Stimulated activated CD8-positive, alpha-beta memory T cell treated with anti-CD3 and anti-CD28 coated beads, Interleukin-15, amount 100 ng/mL, for 48 hours (primary cell): ENCODE measurements at places on chromosomes 12 and 14.

DNA sequence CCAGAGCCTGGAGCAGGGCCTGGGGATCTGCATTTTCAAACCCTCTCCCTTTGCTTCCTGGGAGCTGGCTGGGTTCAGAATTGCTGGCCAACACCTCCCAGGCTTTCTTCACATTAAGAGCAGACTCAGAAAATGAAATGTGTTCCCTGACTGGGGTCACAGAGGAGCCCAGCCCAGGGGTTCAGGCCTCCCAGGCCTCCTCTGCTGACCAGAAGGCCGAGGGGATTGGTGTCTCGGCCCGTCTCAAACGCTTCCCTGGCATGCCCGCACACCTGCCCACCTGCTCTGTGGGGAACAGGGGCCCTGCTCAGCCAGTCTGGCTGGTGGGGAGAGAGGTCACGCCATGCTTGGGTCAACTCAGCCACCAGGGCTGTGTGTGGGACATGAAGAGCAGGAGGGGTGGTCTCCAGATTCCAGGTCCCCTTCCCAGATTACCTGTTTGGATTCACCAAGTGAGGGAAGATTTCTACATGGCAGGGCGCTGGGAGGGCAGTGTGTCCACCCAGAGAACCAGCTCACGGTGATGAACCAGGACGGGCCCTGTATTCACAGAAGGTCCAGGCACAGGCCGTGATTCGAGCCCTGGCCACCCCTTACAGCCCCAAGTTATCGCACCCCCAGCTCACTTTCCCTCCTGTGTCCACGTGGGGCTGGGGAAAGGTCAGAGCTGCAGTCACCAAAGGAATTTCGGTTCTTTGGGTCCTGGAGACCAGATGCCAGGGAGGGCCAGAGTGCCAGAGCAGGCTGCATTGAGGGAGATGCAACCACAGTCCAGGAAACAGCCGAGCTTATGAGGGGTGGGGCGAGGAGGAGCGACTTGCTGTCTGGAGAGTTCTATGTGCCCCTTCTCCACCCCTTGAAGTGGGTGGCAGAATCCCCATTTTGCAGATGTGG lies 55.2 kb upstream of the RIN3 start:
- DNase-seq, result no peak

- DNase-seq, result no peak
These were observed 207.9 kb upstream of the DIO3 start for GRCh38 chr14:101353422-101353821.

- DNase-seq, result no peak
These were observed 207.1 kb downstream of the DPF3 start for GRCh38 chr14:72686832-72687231.

DNA sequence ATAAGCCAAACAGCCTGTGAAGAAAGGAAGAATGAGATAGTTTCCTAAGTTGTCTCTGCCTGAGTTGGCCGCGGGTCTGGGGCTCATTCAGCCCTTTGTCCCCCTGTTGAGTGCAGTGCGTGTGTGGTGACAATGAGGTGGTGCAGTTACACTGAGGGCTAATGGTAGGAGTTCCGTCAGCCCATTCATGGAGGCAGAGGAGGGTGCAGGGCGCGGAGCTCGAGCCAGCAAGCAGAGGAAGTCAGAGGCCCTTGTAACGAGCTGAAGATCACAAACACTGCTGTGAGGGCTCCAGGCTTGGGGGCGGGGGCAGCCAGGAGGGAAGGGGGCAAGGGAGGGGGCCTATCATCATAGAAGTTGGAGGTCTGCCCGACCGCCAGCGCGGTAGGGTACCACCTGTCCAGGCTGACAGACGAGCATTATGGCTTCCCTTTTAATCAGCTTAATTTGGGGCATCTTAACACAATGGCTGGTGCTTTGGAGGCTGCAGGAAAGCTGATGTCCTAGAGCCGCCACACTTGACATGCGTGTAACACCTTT lies 20.5 kb downstream of the CCND2 start:
- DNase-seq, result no peak
